ENCODE measurements at places on chromosomes 16 and 17.

GRCh38 chr17:58710948-58711552 is 18.6 kb downstream of the RAD51C start:
- no peak for DNase-seq

DNA sequence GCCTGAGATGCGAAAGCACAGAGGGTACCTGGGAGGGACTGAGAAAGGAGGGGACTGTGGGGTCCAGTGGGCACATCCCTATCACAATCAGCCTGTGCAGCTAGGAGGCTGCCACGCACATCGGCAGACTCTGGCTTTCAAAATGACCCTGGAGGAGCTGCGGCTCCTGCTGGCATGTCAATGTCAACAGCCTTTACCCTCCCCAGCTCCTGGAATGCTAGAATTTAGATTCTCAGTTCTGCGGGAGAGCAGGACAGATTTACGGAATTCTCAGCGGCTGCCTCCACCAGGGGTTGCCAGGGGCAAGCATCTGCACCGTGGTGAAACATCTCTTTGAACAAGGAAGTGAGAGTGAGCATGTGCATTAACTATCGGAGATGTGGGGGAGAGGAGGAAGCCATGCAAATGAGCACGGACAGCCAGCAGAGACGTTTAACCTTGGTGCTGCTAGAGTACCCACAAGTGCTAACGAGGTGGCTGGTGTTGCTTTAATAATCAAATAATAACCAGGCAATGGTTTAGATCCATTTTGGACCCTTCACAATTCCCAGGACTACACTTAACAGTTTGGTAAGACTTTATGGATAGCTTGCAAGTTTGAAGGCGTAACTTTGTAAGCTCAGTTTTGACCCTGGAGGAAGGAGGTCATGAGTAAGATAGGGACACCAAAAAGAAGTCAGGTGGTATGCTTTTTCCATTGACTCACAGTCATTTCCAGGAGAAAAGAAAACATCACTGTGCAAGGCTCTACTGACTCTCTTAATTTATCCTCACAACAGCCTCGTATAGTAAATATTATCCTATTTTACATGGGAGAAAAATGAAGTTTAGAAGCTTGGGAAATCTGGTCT is 54.1 kb downstream of the XYLT1 start:
- no peak for DNase-seq

DNA sequence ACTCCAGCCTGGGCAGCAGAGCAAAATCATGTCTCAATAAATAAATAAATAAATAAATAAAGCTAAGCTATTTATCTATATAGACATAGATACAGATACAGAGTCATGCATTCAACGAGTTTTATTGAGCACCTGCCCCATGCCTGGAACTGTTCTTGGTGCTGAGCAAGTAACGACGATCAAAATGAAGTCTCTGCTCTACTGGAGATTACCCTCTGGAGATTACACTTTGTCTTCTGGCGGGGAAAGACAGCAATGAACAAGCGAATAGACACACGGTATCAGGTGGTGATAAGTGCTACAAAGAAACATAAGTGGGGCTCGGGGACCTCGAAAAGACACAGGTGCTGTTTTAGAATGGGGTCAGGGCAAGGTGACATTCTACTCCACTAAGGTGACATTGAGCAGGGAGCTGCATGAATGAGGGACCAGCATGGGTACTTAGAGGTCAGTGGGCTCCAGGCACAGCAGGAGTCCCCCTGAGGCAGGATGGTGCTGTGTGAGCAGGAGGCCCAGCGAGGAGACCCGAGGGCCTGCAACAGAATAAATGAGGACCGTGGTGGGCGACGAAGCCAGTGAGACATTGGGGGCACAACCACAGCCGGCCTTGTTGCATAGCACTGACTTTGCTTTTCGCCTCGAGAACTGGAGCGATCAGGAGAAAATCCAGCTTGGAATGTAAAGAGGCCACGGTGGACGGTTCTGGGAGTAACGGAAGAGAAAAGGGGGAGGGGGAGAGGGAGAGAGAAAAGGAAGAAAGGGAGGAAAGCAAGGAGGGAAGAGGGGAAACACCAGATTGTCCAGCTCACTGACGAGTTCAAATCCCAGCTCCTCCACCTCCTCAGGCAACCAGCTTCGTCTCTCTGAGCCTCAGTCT is 42.4 kb upstream of the MEAK7 start:
- DNase-seq = no peak

DNA sequence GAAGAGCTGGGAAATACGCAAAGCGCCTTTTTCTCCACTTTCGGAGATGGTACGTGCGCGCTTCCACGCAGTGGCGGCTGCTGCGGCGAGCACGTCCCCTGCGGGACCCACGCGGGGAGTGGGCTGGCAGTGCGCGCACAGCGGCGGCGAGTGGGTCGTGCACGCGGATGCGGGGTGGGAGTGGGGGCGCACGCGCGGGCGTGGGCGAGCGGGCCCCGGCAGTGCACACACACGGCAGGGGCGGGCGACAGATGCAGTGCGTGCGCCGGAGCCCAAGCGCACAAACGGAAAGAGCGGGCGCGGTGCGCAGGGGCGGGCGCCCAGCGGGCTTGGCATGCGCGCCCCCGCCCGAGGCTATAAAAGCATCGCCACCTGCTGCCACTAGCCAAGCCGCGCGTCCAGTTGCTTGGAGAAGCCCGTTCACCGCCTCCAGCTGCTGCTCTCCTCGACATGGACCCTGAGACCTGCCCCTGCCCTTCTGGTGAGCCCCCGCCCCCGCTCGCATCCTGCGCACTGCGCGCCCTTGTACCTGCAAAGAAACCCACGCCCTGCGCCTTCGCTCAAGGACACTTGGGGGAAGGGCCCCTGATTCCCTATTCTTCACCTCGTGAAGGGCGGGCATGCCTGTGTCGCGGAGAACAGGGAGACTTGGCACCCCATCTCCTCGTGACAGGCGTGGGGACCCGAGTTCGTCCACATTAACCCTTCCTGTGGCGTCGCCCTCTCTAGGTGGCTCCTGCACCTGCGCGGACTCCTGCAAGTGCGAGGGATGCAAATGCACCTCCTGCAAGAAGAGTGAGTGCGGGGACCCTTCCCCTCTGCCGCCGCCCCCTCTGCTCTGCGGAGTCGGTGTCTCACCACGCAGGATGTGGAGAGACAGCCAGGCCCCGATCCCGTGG is at the start of gene MT3:
TSS of gene MT3 (plus strand) at position 388 of the 899 bp plus-strand sequence. CDS start at position 451, 63 bp downstream.
- no peak for DNase-seq

- no peak for DNase-seq
Observed at GRCh38 chr16:81445143-81445961, 744 bp downstream of the CMIP start.

- no peak for DNase-seq
Observed at GRCh38 chr16:50298591-50299507, 32.5 kb downstream of the ADCY7 start.

GRCh38 chr17:39769974-39770587 is 32.3 kb downstream of the GRB7 start:
- DNase-seq = no peak

- no peak for DNase-seq
Observed at GRCh38 chr16:72609066-72609465, 437.1 kb upstream of the PMFBP1 start.

Data from vagina (tissue), 2 donors.